ENCODE measurements at places on chromosomes 7 and 10.
A peak's percentile ranks its signal among the peaks of the same experiment; 100 is the strongest.

GRCh38 chr7:47474937-47475879, 106.7 kb downstream of the TNS3 start:
- peak; percentile 95 for DNase-seq

GRCh38 chr10:133335246-133336117, 1.2 kb downstream of the CALY start:
- DNase-seq = peak; percentile 85

DNA sequence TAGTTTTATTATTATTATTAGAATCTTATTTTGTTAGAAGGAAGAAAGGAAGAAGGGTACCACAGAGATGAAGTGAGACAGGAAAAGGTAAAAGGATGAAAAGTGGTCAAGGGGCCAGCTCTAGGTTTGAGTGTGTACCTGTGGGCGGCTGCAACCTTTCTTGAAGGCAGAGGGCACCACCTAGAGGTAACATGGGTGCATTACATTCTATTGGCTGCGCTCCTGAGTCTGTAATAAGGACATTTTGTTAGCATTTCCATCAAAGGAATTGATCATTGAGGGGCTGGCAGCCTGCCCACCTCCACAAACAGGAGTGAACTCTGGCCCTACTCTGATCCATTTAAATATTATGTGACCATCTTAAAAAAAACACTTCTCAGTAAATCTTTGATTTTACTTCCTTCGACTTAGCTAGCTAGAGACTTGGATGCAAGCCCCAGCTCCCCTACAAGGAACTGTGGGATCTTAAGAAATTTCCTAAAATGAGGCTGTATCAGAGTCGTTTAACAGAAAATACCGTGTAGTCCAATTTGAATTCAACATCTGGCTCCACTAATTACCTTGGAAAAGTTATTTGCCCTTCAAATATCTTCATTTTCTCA, 610.4 kb downstream of the IPMK start:
- DNase-seq = peak; percentile 19

- no peak for DNase-seq
Observed at GRCh38 chr10:69685802-69686585, 55.9 kb downstream of the FAM241B start.

GRCh38 chr10:36736311-36736710, 389.1 kb upstream of the ANKRD30A start:
- DNase-seq = no peak

DNA sequence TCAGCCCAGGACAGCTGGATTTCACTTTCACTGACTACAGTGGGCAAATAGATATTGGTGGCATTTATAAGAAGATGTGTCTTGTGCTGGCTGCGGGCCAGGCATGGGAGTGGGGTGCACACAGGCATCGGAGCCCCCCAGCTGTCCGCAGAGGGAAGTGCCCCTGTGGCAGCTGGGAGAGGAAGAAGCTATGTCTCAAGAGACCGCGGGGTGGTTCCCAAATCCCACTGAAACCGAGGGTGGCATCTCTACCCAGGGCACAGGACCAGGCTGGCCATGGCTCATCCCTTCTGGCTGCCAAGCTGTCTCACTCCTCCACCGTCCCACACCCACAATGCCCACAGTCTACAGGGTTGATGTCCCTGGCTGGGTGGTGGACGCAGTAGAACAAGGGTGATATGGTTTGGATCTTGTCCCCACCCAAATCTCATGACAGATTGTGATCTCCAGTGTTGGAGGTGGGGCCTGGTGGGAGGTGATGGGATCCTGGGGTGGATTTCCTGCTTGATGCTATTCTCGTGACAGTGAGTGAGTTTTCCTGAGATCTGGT, 94.8 kb downstream of the TCERG1L start:
- no peak for DNase-seq

All from foreskin fibroblast (primary cell).